ENCODE measurements at places on chromosomes 5 and 9.

DNA sequence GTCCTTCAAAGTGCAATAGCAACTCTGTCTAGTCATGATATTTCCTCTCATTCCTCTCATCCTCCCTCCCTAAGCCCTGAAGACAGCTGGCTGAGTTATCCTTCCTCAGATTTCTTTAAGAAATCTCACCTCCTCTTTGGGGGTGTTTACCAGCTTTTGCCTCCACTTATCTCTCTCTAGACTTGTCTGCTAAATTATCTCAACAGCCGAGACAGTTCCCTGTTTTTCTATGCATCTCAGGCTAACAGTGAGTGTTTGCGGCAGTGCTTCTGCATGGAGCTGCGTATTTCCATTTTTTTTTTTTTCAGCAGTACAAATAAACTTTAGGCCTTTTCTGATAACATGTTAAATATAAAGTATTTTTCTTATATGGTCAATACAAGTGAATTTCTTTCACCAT, 20.9 kb downstream of the KCTD16 start:
- no peak for DNase-seq

DNA sequence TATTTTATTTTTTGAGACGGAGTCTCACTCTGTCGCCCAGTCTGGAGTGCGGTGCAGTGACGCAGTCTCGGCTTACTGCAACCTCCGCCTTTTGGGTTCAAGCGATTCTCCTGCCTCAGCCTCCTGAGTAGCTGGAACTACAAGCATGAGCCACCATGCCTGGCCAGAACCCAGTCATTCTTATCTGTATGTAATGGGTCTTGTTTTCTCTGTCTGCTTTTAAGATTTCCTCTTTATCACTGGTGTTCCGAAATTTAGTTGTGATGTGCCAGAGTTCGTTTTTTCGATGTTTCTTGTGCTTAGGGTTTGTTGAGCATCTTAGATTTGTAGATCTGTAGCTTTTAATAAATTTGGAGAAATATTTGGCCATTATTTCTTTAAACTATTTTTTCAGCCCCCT, 19.2 kb downstream of the SLC25A25 start:
- DNase-seq = no peak

DNA sequence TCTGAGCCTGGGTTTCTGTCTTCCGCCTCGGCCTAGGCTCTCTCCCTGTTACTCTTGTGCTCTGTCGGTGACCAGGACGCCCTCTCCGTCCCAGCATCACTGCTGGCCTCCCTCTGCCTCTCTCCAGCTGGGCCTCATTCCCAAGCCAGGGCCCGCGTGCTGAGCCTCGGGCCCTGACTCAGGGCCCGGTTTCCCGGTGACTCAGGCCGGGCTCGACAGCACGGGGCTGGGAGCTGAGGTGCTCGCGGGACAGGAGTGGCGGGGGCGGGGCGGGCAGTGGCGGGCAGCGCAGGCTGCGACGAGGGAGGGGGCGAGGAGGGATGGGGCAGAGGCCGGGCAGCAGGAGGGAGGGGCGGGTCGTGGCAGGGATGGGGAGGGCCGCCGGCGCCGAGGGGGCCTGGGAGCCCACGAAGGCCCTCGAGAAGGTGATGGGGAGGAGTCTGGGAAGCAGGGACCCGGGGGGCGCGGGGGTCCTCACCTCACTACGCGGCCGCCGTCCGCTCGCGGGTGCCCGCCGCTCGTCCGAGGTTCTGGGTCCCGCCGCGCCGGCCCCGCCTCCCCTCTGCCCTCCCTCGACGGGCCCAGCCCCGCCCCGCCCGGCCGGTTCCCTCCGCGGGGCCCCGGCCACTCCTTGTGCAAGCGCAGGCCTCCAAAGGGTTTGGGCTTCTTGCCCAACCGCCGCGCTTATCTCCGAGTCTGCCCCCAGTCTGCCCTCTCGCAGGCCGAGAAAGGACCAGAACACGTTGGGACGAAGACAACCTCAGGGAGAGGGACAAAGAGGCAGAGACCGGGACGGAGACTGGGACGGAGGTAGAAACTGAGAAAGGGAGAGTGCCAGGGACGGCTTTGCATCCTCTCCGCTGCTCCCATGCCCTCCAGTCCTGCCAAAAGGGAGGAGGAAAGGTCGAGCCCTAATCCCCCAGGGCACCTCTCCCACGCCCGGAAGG, at the start of gene ARAP3:
TSS of gene ARAP3 (minus strand) at position 536 of the 947 bp plus-strand sequence. CDS start 1,744 bp downstream, outside the sequence.
- DNase-seq = peak; percentile 78

DNA sequence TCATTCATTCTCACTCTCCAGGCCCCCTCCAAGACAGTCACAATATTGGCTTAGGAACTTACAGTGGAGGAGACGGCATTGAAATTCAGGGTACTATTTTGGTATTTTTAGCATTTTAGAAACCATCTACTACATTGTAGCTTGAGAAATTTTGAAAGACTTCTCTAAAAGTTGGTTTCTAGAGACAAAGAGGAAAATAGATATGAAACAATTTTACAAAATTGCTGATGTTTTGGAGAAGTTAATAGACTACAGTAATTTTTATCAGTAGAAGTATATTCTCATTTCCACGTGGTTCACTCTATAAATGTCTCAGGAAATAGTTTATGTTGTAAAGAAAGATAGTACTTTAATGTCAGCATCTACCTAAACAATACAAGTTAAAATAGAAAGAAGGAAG, 63.2 kb upstream of the ZSWIM6 start:
- no peak for DNase-seq

GRCh38 chr9:117926031-117926658, 221.9 kb downstream of the TLR4 start:
- DNase-seq = no peak

DNA sequence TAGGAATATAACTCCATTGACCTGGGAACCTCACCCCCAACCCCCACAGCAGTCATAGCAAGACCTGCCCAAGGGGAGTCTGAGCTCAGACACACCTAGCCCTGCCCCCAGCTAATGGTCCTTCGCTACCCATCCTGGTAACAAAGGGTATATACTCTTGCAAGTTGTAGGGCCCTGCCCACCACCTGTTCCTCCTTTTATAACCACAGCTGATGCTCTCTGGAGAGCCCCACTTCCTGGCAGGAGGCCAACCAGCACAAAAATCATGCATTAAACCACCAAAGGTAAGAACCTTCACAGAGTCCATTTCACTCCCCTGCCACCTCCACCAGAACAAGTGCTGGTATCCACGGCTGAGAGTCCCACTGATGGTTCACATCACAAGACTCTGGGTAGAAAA, 1195.3 kb upstream of the SEMA6A start:
- DNase-seq = no peak

DNA sequence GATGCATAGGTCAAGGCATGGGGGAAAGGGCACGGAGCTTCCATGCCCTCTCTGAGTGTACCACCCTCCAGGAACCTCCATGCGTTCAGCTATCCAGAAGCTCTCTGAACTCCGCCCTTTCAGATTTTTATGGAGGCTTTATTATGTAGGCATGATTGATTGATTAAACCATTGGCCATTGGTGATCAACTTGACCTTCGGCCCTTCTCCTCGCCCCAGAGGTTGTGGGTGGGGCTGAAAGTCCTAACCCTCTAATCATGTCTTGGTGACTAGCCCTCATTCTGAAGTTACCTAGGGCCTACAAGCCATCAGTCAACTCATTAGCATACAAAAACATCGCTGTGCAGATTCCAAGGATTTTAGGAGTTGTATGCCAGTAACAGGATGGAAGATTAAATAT, 323.7 kb upstream of the KLF4 start:
- no peak for DNase-seq

GRCh38 chr9:113790093-113790492, 86.0 kb upstream of the ZNF618 start:
- no peak for DNase-seq

DNA sequence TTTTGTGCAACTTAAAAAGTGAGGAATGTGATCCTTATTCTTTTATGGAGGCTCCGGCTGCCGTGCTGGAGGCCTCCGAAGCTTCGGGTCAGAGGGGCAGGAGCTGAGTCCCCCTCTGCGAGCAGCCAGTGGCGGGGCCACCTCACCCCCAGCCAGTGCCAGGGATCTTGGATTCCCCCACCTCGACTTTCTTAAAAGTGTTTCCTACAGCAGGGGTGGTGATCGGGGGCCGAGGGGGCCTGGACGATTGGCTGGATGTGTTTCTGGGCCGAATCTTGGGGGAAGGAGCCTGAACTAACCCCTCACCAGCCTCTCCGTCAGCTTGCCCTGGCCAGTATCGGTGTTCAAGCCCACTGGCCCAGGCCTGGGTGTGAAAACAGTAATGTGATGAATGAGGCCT, 92.2 kb upstream of the LMX1B start:
- DNase-seq = no peak

DNA sequence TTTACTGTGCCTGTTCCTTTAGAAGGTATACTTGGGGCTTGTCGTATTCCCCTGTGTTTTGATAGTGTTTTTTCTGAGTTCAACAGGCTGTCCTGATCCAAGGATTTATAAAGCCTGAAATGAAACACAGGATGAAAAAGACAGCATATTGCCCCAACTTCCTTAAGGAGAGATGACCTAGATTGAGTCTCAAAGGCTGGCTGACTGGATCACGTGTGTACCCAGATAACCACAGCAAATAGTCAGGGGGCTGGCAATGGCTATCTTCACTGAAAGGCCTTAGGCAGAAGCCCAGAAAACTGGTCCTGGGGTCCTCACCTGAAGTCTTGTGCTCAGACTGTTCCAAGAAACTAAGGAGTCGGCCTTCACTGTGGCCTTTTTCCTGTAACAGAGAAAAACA, 7.7 kb upstream of the HK3 start:
- DNase-seq = no peak

DNA sequence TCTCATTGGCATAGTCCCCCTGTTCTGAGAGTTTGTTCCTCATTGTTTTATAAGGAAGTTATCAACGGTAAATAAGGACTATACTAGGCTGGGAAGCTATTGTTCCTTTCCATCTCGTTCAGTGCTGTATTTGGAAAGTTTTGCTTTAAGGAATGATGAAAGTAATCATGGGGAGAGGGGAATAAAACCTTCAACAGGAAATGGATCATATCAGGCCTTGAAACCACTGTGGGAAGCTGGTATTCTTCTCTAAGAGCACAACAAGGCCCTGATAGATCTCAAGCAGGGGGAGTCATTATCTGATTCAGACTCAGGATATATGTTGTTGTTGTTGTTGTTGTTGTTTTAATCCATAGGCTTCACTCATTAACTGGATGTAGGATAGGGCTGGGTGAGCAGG, 474.5 kb downstream of the ENC1 start:
- no peak for DNase-seq

GRCh38 chr5:163578652-163579051, 73.2 kb downstream of the MAT2B start:
- DNase-seq = no peak

GRCh38 chr9:81411961-81412360, 277.4 kb downstream of the TLE1 start:
- DNase-seq = peak; percentile 41

GRCh38 chr5:88670461-88670860, 212.5 kb downstream of the MEF2C start:
- no peak for DNase-seq

DNA sequence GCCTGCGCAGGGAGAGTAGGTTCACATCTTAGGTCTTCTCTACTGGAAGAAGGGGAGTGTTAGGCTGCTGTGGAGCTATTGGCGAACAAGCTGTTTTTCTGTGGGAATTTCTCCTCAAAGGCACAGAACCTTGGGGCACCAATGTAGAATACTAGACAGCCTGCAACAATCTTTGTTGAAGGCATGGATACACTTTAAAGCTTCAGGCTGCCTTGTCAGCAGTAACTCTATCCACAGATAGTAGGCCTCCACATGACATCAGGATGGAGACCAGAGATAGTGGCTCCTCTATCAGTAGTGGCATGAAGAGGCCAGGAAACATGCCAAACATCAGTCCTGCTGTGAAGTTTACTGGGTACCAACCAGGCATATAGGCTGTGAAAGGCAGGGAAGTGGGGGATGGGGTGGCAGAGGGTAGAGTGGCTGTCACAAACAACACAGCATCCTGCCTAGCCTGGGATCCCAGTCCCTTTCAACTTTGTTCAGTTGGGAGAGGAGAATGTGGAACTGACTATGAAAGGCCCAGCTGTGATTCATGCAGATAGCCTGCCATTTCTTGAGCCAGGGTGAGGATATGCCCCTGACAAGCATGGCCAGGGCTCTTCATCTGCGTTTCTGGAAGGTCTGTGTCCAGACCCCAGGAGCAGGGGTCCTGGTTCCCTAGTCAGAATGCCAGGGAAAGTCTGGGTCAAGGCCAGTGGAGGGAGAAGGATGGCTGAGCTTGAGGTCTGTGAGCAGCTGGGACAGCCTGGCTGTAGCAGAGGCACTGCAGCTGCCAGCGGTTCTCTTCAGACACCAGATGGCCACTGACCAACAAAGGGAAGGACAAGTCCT, 1.0 kb upstream of the HK3 start:
- no peak for DNase-seq

DNA sequence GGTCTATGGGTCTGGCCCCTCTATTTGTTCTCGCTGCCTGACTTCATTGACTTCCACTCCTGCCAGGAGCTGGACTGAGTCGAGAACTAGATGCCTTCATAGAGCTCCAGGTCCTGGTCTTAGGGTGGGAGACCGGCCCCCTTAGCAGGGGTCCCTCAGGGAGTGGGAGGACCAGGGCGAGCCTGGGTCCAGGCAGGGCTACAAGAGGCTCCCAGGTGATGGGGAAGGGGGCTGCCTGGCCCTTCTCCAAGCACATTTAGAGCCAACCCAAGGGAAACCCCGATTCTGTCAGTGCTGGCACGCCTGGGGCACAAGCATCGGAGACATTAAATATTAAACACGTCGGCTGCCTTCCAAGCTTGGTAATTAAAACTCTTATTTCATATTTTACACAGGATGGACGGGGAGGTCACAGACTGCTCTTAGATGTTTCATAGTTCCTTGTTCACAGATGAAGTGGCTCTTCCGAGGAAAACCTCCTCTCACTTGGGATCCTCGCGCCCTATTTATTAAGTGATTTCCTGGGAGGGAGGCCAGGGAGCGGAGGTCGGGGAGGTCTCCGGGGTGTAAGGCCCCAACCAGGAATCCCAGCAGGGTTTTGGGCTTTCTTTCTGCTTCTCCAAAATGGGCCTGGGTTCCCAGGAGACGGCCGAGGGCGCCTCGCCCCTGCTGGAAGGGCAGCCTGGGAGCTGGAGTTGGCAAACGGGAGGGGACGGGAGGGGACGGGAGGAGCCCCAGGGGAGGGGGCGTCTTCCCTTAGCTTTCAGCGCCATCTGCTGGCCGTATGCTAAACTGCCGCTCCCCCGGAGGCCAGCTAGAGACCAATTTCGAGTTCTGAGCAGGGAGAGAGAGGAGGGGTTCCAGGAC, 23.4 kb upstream of the ZBTB43 start:
- peak; percentile 80 for DNase-seq

DNA sequence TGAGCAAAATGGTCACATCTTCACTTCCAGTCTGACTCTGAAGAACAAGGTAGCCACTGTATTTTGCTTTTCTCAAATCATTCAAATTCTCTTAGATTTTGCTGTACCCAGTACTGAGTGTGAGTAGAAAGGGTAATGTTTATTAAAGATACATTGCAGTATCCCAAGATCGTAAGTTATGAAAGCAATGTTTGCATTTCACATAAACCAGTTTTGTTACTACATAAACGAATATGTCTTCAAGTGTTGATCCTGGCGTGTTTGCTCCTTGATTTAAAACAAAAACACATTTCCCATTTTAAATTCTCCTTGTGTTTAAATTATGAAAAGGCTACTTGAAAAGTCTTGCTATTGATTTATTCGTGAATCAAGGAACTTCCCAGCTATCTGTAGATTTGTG, 22.0 kb downstream of the SNX30 start:
- DNase-seq = no peak

GRCh38 chr9:86073839-86074238, 25.5 kb downstream of the GOLM1 start:
- no peak for DNase-seq

Measured in SJSA1 (cell line).